ACHN (cell line): ENCODE measurements at places on chromosomes 2 and 18.

GRCh38 chr2:28354920-28355520 is 37.6 kb upstream of the FOSL2 start:
- no peak for DNase-seq

GRCh38 chr2:58928391-58928790 is 687.3 kb upstream of the FANCL start:
- DNase-seq, result no peak

GRCh38 chr2:60461421-60462108 is 91.9 kb downstream of the BCL11A start:
- DNase-seq, result no peak

- DNase-seq, result peak; percentile 19
Observed at GRCh38 chr2:156005999-156006712, 326.4 kb downstream of the NR4A2 start.

GRCh38 chr18:4351005-4351404 is 104.1 kb downstream of the DLGAP1 start:
- DNase-seq, result no peak

DNA sequence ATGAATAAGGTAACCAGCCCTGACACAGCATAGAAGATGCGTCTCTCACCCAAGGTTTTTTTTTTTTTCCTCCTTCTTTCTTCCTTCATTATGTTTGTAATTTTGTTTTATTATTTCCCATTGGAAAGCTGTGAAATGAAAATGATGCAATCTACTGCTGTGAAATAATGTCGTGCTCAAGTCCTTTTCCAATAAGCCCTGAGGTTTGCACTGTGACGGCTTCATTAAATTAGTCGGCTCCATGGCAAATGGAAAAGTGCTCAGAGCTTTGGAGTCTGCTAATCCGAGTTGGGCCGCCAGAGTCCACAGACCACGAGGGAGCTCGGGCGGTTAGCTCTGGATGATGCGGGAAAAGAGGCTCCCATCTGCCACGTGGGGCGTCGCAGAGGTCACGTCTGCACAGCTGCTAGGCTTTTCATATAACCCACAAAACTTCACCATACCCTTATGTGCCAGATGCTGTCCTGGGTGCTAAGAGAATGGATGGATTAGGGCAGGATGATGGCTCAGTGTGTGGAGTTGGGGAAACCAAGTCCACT is 92.3 kb upstream of the CAPN13 start:
- DNase-seq, result no peak

- no peak for DNase-seq
Observed at GRCh38 chr18:11672198-11672597, 16.9 kb upstream of the GNAL start.

DNA sequence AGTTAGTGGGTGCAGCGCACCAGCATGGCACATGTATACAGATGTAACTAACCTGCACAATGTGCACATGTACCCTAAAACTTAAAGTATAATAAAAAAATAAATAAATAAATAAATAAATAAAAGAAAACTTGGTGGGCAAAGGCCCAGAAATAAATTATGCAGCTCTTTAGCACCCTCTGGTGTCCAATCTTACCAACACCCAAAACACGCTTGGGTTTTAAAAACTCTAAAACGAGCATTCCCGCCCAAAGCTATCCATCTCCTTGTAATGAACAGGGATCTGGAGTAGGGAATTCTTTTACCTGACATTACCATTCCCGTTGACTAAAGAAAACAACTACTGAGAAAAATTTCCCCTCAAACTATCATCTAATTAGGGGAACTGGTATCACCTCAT is 2005.9 kb upstream of the CELF4 start:
- DNase-seq, result peak; percentile 33

DNA sequence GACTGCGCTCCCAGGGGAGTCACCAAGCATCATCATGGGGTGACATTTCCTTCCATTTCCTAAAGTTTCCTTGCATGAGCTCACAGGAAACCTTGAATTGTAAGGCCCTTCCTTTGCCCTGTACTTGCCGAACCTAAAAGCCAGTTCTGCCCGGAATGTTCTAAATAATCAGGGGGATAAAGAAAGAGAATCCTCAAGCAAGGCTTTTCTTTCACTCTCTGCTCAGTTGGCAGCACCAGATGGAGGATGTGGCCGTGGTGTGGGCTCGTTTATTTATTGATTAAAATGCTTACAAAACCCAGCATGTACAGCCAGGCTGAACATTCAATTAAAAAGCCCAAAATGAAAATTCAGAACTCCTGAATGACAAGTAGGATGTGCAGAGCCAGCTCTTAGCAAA is 170.5 kb downstream of the SH3RF3 start:
- DNase-seq, result no peak

- no peak for DNase-seq
Observed at GRCh38 chr2:208129744-208130711, at the start of gene CRYGC. Gene CRYGC, minus strand, starts transcription at chr2:208129828. Its CDS starts 36 bp downstream, at chr2:208129792.

- DNase-seq, result no peak
Observed at GRCh38 chr2:240600451-240600961, 14.0 kb downstream of the CAPN10 start.

DNA sequence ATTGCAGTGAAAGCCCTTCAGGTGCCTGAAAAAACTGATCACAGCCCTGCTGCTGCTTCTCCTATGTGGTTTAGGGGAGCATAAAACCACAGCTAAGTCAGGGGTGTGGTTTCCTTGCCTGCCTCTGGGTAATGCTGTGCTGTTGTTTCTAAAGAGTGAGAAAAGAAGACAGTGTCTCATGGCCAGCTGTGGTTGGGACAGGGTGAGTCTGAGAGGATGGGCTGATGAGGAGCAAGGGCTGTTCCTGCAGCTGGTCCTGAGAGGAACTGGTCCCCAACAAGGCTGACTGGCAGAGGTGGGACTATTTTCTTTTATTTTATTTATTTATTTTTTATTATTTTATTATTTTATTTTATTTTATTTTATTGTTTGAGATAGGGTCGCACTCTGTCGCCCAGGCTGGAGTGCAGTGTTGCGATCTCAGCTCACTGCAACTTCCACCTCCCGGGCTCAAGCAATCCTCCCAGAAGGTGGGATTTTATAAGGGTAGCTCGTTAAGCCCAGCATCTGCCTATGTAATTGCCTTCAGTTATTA is 236.7 kb downstream of the FHOD3 start:
- DNase-seq, result no peak

DNA sequence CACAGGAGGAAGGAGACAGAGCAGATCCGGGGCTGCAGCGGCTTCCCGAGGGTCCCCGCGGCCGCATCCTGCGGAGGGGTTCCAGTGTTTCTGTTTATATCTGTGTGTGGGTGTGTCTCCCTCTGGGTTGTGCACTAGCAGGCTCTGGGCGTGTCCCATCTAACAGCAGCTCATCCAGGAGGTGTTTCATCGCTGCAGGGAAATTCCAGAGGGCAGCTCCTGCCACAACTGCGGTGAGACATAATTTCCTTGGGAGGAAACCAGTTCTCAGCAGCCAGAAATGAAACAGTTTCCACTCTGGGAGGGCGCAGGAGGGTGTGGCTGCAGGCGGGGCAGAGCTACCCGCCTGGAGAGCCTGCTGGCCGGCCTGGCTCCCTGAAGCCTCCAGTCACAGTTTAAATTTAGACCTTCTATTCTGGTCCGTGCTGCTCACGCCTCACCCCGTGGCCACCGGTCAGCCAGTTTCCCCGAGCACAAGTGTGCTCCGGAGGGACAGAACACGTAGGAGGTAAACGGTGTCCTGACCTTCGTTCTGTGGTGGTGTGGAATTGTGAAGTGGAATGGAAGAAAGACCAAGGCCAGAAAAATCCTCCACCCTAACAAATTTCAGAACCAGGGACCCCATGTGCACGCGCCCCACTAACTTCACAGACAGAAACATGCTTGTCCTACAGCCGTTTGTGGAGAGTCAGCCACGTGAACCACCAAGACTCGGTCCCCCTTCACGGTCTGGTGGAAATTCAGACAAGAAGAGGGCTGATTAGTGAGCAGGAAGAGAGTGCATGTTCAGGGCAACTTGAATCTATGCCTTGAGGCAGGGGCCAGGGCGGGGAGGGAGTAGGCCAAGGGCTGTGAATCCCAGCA is 50.2 kb downstream of the TEX44 start:
- peak; percentile 98 for DNase-seq

DNA sequence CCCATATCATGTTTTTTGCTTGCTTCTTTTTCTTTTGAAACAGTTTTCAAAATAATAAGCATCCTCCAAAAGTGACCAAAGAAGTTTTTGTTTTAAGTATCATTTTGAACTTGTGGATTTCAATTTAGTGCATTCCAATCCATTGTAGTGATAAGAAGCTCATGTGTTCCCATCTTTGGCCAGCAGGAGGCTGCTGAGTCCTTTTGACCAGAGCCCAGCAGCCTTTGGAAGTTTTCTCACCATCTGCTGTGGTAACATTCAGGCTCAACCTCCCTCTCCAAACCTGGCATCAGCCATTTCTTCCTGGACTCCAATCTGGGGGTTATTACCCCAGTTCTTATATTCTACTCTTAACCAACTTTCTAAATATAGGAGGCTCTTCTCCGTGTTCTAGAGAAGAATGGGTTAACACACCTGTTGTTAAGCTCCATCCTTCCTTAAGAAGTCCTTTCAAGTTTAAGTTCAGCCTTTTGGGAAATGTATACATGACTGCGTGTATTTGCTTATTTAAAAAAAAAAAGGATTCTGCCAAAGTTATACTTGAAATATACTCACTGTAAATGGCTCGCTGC is 39.0 kb upstream of the MAL start:
- peak; percentile 80 for DNase-seq

DNA sequence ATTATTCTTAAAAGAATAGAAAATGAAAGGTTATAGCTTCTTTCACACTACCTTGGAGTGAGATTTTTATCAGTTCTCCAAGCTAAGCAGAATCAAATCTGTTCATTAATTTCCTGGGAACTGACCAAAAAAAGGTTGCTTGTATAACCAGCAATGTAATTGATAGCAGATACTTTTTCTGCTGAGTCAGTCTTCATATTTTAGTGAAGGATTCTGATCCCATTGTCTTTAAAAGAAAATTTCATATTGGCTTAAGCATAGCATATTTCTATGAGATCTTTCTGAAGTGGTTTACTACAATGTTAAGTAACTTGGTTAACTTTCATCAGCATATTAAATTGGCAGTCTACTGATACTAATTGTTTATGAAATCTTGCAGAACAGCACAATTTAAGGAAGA is 338.0 kb downstream of the TMX3 start:
- DNase-seq, result no peak

- no peak for DNase-seq
Observed at GRCh38 chr2:116435648-116436047, 1378.8 kb upstream of the DDX18 start.

DNA sequence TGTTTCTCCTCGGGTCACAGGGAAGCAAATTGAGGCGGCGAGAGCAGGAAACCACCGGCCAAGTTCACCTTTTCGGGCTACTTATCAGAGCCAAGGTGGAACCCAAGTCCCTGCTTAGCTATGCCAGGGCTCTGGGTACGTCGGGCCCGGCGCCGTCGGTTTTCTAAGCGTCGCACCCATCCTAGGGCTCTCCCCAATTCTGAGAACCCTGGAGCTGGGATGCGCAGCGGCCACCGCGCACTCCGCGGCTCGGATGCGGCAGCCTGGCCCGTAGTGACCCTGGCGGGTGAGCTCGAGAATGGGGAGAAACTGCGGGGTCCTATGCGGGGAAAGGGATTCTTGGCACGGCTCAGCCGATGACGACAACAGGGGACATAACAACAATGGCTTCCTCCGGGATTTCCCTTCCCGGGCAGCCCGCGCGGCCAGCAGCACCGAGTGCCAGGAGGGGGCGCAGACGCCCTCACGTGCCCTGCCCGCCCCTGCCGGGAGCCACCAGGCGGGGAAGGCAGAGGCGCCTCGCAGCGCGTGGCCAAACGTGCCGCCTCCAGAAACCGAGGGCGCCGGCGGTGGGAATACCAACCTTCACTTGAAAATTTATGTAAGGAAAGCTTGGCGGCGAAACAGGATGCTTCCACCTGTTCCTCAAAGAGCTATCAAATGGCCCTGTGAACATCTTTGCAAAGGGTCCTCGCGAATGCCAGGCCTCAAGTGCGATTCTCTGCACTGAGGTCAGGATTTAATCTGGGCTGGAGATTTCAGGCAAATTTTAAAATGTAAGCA is 2.1 kb upstream of the SLC30A3 start:
- DNase-seq, result peak; percentile 74

- DNase-seq, result no peak
Observed at GRCh38 chr2:165192729-165193128, 11.1 kb downstream of the SCN3A start.

DNA sequence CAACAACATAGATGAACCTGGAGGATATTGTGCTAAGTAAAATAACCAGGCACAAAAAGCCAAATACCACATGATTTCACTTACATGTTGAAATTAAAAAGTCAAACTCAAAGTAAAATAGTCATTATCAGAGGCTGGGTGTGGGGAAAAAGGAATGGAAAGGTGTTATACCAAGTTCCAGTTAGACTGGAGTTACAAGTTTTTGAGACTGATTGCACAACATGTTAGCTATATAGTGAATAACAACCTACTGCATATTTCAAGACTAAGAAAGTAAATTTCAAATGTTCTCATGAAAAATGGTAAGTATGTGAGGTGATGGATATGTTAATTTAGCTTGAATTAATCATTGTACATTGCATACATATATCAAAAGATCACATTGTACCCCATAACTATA is 116.8 kb upstream of the HNMT start:
- no peak for DNase-seq

- peak; percentile 53 for DNase-seq
Observed at GRCh38 chr2:85648619-85649018, 19.4 kb downstream of the SFTPB start.

- DNase-seq, result no peak
Observed at GRCh38 chr2:156999661-157000060, 257.8 kb upstream of the GALNT5 start.

- no peak for DNase-seq
Observed at GRCh38 chr18:45874491-45875184, 49.2 kb downstream of the SIGLEC15 start.

DNA sequence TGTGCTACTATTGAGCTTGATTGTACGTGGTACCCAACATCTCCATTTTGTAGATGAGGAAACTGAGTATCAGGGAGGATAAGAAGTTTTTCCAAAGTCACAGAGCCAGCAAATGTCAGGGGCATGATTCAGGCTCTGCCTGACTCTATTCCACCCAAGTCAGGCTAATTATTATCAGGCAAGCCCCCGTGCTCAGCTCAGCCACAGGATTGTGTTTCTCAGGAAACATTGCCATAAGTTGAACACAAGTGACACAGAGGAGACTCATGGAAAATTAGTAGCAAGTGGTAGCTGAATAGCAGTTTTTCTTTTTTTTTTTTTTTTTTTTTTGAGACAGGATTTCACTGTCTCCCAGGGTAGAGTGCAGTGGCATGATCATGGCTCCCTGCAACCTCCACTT is 260.5 kb downstream of the C1D start:
- no peak for DNase-seq

- no peak for DNase-seq
Observed at GRCh38 chr2:62568983-62569837, 63.2 kb upstream of the TMEM17 start.

DNA sequence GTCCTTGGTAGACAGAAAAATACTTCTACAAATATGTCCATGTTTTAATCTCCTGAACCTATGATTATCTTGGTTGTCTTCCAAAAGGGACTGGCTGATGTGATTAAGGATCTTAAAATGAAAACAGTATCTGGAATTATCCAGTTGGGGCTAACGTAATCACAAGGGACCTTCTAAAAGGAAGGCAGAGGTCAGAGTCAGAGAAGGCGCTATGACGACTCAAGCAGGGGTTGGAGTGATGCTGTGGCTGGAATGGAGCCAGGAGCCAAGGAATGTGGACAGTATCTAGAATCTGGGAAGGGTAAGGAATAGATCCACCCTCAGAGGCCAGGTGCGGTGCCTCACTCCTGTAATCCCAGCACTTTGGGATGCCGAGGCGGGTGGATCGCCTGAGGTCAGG is 4.2 kb upstream of the USP14 start:
- no peak for DNase-seq

- no peak for DNase-seq
Observed at GRCh38 chr2:1598041-1598710, 146.1 kb downstream of the PXDN start.

- DNase-seq, result peak; percentile 15
Observed at GRCh38 chr2:156565066-156565710, 129.0 kb downstream of the GPD2 start.
